ENCODE measurements at places on chromosomes 16 and 17.

DNA sequence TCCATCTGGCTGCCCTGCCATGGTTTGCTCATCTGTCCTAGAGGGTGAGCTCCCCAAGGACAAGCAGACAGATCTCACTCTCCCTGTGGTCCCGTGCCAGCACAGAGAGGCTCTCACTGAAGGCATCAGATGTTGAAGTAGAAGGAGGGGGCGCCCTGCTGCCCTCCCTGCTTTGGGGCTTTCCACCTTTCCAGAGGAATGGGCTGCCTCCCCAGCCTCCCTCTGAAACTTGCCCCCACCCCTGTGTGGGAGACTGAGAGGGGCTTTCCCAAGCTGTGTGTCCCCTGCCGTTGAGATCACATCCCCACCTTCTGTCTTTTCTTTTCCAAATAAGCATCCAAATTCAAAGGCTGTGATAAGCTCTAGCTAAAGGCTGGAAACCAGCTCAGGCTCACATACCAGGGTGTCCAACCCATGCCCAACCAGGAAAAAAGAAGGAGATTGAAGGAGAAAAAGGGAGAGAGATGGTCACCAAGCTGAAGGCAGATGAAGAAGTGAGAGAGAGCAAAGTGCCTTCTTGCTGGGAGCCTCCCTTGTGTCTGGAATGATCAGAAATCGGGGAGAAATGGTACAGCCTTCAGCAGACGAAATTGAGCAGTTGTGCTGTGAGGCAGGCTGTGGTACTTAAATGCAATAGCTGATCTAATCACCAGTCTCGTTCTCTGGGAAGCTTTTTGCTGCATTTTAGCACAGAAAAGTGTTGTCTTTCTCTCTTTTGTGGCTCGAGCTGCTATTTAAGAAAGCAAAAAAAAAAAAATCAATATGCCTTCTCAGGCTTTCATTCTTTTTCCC, 145.9 kb upstream of the LHX1 start:
- no peak for DNase-seq

DNA sequence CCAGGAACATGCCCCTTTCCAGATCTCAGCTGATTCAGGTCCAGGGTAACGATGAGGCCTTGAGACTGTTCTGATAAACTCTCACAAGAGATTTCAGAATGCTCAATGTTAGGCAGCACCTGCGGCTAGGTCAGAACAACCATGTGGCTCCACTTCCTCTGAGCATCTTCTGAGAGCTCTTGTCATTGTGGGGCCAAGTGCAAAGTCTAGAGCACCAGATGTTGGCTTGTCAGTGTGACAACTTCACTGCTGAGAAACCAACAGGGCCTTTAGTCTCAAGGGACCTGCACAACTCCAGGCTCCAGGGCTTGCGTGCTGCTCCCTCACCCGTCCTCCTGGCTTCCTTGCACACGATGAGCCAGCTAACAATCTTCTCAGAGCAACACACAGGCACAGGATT, 29.0 kb downstream of the FCSK start:
- DNase-seq = no peak

DNA sequence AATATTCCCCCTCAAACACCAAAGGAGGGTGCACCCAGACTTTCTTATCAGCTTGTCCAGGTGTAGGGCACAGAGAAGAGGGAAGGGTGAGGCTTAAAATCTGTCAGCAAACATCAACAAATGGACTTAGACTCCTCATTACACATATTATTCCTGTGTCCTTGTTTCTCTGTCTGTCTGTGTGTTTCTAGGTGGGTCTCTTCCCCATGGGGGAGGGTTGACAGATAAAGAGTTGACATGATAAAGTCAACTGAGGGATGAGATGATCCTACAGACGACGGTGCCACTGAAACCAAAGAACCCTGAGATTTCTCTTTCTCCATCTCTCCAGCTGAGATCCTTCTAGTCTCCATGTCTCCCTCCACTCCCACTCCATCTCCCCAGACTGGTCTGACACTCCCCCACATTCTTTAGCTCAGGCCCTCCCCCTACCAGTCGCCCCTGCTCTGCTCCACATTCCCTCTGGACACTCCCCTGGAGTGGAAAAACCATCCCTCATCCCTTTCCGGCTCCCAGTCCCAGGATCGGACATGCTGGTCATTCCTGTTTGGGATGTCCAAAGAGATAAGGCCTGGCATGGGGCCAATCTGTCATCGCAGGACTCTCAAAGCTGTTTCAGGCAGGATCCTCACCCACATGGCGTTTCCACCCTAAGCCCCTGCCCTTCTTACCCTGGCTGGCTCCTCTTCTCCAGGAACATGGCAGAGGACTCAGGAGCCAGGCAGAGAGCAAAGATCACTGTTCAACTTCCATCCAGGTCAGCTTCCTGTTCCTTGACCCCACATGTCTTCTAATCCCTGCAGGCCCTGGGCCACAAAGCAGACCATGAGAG, 2.9 kb upstream of the ITGA3 start:
- DNase-seq = no peak

GRCh38 chr17:14940108-14940937, 324.8 kb downstream of the PMP22 start:
- DNase-seq = no peak

GRCh38 chr17:48994549-48995303, 2.5 kb upstream of the IGF2BP1 start:
- DNase-seq = no peak

DNA sequence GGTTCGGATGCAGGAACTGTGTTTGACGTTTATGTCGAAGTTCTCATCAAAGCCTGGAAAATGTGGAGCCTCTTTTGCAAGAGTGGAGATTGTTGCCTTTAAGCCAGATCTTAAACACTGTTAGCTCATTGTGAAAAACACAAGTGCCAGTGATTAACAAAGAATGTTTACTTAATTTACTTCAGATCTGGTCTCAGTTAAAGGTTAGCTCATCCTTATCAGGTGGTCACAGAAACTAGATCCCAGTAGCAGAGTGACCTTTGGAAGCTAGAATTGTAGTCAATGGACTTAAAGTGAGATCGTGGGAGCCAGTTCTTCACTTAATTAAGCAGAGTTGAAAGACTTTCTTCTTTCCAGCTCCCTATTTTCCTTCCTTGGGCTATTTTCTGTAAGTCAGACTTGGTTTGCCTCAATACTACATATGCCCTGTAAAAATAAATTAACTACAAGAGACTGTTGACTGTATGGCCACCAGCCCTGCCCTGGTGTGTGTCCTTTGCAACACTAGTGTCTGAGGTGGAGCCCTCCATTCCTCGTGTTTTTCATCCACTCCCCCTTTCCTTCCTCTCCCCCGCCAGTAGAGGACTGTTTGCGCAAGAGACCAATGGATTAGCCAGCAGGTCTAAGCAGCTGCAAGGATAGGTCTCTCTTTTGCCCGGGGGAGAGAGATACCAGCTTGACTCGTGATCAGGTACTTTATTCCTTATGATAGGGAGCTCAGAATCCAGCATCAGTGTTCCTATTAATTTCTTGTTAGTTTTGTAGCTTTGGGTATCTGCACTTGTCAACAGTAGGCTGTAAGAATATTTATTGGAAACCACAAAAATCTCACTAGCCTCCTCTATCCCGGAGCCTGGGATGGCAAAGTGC, 20.2 kb downstream of the FBXO39 start:
- no peak for DNase-seq
